OCI-LY7 (cell line): ENCODE measurements at places on chromosomes 7 and 10.

DNA sequence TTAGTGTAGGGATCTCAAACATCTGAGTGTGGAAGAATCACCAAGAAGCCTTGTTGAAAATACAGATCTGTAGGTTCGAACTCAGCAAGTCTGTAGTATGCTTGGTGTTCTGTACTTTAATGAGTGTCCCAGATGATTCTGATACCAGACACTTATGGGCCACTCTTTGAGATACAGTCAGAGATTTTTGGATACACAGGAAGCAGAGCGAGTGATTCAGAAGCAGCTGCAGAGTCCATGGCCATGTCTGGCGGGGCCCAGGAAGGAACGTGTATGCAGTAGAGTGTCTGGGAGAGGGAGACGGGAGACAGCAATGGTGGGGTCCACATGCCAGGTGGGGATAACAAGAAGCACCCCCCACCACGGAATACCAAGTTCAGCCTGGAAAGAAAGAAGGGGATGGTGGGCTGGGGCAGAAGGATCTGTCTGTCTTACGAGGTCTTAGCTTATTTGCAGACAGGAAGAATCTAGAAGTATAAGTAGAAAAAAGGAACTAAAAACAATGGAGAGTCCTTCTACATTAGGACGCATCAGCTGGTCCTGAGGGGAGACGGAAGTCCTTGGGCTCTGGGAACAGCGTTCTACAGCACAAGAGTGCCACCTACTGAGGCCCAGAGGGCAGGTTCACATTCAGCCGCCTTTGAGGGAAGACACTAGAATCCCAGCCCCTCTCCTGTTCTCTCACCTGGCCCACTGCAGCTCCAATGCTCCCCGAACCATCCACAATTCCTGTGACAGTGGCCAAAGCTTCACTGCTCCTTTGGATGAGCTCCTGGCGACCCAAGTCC is 55.4 kb downstream of the SLC37A3 start:
- peak; percentile 63 for DNase-seq

- DNase-seq = no peak
These were observed 109.0 kb upstream of the ELMO1 start for GRCh38 chr7:37557571-37558209.

GRCh38 chr10:123808906-123809305 is 82.7 kb downstream of the CPXM2 start:
- DNase-seq = no peak

DNA sequence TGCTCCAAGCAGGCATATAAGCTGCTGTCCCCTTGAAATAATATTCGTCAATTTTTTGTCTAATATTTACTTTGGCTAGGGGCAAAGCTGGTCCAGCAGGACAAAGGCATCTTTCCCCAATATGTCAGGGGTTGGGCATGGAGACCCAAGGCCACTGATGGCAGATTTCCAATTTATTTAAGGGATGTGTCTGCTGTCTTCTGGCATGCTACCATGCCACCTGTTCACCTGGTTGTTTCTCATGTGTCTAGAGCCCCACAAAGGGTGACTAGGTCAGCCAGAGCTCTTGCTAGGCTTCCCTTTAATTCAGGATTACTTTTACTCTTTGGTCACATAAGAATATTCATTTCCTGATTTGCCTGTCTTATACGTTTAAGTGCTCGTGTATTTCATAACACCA is 22.1 kb upstream of the SYPL1 start:
- no peak for DNase-seq

DNA sequence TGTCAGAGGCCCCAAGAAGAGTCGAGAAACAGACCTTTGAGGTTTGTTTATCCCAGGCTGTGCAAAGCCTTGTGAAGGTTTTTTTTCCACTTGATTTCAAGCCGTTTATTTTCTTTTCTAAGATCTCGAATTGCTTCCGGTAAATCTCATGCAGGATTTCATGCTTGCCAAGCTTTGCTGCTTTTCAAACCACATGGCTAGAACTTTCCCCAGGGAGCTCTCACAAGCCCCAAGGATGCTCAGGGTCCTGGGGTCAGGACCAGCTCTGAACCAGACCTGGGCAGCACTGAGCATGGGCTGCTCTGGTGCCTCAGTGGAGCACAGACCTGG is 48.0 kb upstream of the AQP1 start:
- no peak for DNase-seq
